ENCODE measurements at places on chromosomes 2 and 18.

- no peak for DNase-seq
Measured at GRCh38 chr2:214127170-214127569, 283.7 kb upstream of the VWC2L start.

- no peak for DNase-seq
Measured at GRCh38 chr2:120255986-120256650, 3.5 kb downstream of the RALB start.

DNA sequence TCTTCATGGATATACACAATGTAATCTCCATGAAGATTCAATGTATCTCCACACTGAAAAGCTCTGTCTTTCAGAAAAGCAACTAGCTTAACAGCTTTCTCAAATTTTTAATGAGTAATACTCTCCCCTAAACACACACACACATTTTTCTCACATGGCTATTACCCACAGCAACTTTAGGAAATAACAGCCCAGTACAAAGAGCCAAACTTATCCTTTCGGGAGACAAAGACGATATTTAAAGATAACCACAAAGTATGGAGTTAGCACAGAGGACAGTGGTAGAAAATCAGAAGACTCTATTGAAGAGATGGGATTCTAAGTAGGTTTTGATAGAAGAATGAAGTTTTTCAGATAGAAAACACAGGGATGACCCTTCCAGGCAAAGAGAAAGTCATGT is 394.9 kb upstream of the TRIB2 start:
- peak; percentile 26 for DNase-seq

- DNase-seq, result peak; percentile 54
Measured at GRCh38 chr18:2417861-2418610, 153.3 kb downstream of the METTL4 start.

DNA sequence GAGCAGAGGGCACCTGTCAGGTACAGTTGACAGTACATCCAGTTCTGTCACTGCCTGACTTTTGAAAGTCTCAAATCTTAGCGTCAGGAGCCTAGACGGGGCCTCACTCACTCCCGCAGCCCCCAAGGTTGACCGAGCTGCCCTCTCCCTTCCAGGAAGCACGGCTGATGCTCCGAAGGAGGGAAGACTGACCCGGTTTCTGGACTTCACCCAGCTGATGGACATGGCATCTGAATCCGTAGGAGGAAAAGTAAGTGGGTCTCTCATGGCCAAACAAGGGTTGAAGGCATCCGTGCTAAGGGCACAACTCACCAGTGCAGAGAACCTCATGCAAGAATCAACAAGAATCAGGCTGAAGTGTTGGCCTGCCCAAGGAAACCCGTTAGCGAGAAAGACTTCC is 12.9 kb downstream of the ALLC start:
- DNase-seq, result no peak

- peak; percentile 96 for DNase-seq
Measured at GRCh38 chr2:150570712-150571111, 83.2 kb upstream of the RND3 start.

DNA sequence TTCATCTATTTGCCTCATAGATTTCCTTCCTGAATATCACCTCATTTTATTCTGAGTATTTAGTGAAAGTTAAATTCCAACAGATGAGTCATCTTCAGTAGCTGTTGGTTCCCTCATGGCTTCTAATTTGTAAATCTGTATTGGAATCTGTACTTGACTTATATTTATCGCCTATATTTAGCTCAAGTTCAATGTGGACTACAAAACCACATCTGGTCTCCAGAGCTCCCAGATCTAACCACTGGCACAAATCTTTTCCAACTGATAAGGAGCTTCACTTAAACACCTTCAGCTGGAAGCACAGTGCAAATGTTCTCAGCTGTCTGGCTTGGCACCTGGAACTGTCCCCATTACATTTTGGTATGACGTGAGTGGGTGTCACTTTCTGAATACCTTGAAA is 82.8 kb upstream of the DSEL start:
- peak; percentile 83 for DNase-seq

DNA sequence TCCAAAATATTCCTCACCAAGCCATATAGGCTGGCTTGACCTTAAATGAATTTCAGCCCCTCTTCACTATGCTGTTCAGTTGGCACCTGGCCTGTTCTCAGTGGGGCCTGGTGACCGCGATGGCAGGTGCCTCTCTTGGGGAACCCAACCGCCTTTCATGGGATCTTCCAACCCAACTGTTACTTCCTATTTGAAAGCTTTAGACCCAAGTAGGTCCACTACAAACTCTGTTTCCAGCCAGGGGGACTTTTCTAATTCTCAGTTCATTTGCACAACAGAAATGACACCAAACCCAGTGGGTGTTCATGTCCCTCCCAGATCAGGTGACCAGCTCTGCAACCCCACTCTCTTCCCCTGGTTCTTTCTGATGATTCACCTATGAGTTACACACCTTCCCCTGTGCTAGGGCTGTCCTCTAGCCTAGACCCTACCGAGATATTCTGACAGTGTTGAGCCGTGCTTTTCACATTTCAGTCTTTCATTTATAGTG is 35.6 kb upstream of the NDUFV2 start:
- no peak for DNase-seq

DNA sequence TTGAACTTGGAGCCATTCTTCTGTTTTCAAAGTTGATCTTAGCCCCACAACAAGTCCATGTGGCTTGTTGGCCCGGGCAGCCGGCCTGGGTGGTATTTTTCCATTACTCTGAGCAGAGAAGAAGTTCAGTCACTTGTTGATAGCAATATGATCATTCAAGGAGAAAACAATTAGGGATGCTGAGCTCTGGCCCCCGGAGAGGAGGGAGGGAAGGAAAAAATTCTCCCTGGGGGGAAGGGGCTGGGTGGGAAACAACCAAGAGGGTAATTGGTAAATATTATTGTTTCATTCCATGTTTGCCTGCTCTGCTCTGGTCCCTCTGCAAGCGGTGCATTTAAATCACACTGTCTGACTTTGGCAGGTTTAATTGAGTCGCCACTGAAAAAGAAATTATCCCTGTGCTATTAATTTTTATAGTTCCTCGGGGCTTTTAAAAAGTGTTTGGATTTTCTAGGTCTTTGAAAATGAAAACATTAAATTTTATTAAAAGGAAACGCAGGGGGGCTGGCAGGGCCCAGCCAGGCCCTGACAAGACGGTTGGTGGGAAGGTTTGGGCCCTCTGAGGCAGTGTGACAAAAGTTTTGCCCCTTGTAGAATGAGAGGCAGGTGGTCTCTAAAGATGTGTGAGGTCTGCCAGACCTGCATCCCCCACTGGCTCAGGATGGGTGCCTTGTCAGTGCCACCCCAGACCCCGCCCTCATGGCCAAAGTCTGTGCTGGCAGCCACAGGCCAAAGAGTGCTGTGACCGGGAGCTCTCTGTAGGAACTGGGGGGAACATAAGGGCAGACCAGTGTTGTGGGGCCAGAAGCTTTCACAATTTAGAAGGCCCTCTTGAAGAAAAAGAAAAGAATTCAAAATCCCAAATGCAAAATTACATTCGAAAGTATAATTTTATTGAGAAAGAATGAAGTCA is 52.5 kb upstream of the SLC14A2 start:
- DNase-seq, result no peak

DNA sequence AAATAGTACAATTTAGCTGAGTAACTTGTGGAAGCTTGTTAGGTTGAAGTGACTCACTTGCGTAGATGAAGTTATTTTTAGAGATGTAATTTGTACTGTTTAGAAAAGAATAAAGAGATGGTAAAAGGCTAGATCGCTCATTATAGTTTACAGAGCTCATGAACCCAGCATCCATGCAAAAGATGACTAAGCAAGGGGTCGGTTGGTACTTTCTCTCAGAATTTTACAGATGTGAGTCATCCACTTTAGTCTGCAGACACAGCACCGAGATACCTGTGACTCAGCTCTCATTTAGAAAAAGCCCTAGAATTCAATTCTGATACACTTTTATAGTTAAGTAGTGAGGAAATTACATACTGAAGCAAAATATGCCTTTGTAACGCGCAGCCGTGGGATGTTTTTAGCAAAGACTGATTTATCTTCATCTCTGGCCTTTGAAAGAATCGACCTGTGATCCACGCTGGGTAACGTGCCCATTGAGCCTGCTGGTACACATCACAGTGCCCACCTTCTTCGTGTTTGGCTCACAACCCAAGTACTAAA is 116.5 kb upstream of the FOSL2 start:
- DNase-seq, result peak; percentile 99

DNA sequence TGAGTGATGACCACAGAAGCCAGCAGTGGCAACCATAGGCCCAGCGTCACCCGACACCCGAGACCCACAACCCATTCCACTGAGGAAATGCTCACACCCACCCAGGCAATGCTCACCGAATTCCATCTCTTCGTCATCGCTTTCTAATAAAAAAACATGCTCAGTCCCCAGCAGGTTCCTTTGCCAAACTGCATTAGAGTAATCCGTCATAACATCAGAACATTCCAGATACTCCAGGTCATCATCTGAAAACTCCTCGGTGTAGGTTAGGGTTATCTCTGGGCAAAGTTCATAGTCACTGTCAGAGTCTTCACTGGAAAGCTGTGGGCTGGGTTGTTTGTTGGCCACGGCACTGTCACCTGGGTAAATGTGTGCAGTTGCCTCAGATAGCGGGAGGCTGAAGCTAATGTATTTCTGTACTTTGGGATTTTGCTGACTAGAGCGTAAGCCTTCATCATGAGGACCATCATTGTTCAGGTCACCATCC is 49.3 kb downstream of the ALPK2 start:
- peak; percentile 97 for DNase-seq

GRCh38 chr18:41012194-41012593 is 942.8 kb upstream of the PIK3C3 start:
- no peak for DNase-seq

GRCh38 chr2:66059332-66059731 is 375.6 kb upstream of the MEIS1 start:
- DNase-seq, result no peak

- DNase-seq, result peak; percentile 70
Measured at GRCh38 chr2:72214429-72215143, 66.9 kb upstream of the CYP26B1 start.

DNA sequence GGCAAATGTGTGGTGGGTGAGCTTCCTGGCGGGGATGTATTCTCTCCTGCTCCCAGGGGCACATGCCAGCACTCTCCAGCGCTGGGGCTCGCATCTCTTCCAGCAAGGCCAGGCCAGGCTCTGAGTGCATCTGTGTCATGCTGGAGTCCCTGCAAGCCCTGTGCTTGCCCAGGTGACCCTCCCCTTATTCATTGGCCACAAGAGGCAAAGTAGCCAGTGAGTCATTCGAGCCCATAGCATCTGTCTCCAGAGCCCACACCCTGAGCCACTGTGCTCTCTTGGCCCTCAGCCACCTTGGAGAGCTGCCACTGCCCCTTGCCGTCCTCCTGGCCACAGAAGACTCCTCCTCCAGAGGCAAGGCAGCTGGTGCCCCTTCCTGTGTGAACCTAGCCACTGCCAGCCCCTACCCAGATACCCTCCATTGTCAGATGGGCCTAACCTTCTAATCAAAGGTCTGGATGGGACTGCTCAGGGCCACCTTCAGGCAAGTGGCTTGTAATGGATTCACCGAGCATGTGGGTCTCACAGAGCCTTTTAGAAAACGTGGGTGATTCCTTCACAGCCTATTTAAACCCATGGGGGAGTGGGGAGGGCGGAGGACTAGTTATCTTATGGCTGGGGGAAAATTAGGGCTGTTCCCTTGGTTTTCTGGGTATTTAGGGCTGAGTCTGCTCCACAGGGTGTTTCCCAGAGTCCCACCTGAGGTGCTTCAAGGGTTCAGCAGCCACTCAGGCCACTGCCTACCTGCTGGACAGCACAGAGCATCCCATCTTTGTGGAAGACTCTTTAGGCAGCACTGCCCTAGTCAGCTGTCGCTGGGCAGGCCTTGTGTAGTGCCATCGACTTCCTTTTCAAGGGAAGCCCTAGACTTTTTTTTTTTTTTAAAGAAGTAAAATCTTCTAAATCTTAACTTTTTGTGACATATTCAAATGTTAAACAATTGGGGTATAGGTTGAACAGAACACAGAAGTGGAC is 137.4 kb downstream of the ACOXL start:
- peak; percentile 5 for DNase-seq

GRCh38 chr2:106274668-106275067 is 80.6 kb upstream of the UXS1 start:
- DNase-seq, result no peak

GRCh38 chr2:105734762-105735538 is 9.8 kb upstream of the NCK2 start:
- peak; percentile 84 for DNase-seq

DNA sequence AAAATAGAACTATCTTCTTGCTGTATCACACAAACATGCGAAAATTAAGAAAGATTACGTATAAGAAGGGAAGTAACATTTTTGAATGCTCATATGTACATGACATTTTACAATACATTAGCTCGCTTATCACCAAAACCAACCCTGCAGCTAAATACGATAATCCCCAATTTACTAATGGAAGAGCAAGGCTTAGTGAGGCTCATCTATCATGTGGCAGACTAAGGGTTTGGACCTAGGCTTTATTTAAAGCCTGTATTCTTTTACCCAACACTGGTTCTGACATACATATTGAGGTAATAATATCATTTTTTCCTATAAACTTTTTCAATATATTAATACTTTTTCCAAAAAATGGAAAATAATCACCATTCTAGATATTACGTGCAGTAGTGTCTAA is 116.8 kb upstream of the TTC39C start:
- no peak for DNase-seq

DNA sequence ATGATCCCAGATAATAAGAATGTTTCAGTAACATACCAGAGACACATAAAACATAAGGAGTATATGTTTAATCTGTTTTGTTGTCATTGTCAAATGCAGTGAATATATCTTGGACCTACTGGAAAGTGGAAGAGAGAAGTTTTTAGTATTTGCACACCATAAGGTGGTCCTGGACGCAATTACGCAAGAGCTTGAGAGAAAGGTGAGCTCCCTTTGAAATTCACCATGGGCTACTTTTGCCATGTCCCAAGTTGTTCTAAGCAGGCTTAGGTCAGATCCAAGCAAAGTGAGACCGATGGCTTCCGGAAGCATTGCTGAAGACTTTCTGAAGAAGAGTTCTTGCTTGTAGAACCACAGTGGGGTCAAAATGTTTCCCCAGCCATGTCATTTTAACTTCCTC is 30.8 kb upstream of the RPL37A start:
- DNase-seq, result no peak

DNA sequence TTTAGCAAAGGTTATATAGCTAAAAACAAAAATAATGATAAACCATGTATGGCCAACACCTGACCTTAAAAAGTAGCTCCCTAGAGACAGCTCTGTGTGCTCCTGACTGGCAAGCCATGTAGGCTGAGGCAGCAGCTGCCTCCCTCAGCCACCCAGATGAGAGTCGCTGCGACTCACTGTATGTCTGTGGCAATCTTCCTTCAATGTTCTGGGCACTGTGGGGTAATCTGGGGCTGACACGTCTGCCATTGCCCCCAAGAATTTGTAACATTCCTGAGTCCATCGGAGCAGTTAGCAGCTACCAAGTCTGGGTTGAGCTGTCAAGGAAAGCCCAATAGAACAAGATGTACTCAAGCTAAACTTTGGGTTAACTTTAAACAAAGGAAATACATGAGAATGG is 106.4 kb upstream of the DAPL1 start:
- peak; percentile 36 for DNase-seq

GRCh38 chr18:39188278-39188677 is 1622.7 kb upstream of the CELF4 start:
- no peak for DNase-seq

- DNase-seq, result no peak
Measured at GRCh38 chr2:154556146-154556545, 142.3 kb upstream of the KCNJ3 start.

All from fibroblast of skin of right quadriceps (primary cell).